ENCODE measurements at places on chromosomes 7 and 10.
A peak's percentile ranks its signal among the peaks of the same experiment; 100 is the strongest.

- no peak for DNase-seq
Measured at GRCh38 chr10:112883360-112884178, 66.5 kb upstream of the TCF7L2 start.

GRCh38 chr7:85471740-85472139 is 284.9 kb upstream of the SEMA3D start:
- no peak for DNase-seq

GRCh38 chr10:25483999-25484398 is 309.2 kb downstream of the GPR158 start:
- DNase-seq = no peak

- no peak for DNase-seq
Measured at GRCh38 chr10:128062331-128062880, 63.8 kb downstream of the MKI67 start.

GRCh38 chr10:132506711-132507408 is 30.7 kb upstream of the INPP5A start:
- DNase-seq = no peak

DNA sequence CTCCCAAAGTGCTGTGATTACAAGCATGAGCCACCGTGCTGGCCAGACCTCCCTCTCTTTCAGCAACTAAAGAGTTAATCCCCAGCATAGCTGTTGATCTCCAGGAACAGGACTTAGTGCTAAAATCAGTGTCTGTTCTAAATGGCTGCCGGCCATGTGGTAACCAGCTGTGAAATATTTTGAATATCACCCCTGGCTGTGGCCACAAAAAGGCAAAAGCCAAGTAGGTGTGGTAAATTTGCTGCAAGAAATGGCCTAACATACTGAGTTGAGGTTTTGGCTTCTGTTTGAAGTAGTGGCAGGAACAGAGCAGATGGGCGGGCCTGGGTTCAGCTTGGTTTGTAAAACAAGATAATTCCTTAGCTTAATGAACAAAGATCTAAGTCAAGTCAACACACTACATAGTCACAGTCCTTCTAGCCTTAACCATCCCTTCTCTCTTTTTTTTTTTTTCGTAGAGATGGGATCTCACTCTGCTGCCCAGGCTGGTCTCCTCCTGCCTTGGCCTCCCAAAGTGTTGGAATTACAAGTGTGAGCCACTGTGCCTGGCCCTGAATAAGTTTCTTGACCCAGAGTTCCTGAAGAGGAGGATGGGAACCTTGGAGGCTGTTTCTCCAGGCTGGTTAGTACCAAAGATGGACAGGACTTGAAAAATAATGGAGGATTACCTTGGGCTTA is 22.7 kb upstream of the AGFG2 start:
- DNase-seq = peak; percentile 35

DNA sequence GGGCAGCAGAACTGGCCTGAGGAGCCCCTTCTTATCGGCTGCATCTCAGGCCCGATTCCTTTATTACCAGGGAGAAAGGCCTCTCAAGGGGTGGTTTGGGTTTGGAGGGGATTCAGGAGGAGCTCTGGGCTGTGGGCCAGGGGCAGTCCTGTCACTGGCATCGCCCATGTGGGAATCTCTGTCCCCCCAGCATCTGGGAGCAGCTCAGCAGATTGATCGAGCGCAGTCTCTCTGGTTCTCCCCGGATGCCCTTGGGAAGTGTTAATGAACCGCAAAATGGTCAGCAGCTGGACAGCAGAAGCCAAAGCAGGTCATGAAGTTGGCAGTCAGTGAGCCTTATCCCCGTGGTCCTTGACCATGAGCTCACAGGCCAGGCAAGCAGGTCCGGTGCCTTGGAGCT is 104.4 kb upstream of the ANLN start:
- no peak for DNase-seq

GRCh38 chr10:13945390-13946208 is 358.8 kb downstream of the PRPF18 start:
- DNase-seq = no peak

- DNase-seq = no peak
Measured at GRCh38 chr10:79026806-79027146, 42.0 kb upstream of the ZMIZ1 start.

DNA sequence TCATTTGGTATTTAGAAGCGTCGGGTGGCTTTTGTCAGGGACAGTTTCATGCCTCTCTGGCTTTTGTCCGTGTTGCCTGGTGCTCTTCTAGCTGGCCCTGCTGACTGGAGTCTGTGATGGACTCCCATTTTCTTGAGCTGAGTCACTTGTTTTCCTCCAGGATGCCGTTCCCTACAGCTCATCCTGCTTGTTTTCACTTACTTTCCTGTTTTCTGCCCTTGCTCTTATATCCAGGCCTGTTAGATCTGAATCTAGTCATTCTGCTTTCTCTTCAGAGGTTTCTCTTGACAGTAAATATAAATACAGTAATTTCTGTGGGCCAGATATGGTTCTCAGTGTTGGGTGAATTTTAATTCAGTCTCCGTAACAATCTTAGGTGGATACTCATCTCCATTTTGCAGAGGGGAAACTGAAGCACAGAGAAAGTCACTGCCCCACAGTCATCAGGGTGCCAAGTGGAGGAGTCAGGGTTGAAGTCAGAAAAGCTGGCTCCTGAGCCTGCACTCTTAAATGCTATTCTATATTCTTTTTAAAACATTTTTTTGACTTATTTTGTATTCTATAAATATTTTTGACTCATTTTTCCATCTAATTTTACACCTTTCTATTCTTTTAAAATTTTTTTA is 85.4 kb downstream of the CCNY start:
- no peak for DNase-seq

- no peak for DNase-seq
Measured at GRCh38 chr7:40673285-40673684, 538.5 kb downstream of the SUGCT start.

GRCh38 chr7:2023877-2024566 is 208.7 kb downstream of the MAD1L1 start:
- no peak for DNase-seq

- DNase-seq = no peak
Measured at GRCh38 chr7:124457841-124458240, 307.8 kb downstream of the GPR37 start.

- no peak for DNase-seq
Measured at GRCh38 chr10:12636571-12636970, 287.2 kb downstream of the CAMK1D start.

GRCh38 chr7:132430041-132430855 is 146.0 kb downstream of the PLXNA4 start:
- no peak for DNase-seq

DNA sequence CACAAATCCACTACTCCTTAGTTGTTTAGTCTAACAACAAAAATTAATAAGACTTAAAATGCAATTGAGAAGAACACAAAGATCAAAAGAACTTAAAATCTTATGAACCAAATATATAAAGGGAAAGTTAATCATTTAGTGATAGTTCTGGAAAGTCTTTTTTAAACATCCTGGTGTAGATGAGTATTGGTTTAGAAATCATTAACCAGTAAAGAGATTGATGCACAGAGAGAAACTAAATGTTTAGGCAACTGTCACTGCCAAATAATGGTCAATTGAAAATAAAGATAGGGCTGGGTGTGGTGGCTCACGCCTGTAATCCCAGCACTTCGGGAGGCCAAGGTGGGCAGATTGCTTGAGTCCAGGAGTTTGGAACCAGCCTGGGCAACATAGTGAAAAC is 44.9 kb downstream of the SP8 start:
- DNase-seq = no peak

DNA sequence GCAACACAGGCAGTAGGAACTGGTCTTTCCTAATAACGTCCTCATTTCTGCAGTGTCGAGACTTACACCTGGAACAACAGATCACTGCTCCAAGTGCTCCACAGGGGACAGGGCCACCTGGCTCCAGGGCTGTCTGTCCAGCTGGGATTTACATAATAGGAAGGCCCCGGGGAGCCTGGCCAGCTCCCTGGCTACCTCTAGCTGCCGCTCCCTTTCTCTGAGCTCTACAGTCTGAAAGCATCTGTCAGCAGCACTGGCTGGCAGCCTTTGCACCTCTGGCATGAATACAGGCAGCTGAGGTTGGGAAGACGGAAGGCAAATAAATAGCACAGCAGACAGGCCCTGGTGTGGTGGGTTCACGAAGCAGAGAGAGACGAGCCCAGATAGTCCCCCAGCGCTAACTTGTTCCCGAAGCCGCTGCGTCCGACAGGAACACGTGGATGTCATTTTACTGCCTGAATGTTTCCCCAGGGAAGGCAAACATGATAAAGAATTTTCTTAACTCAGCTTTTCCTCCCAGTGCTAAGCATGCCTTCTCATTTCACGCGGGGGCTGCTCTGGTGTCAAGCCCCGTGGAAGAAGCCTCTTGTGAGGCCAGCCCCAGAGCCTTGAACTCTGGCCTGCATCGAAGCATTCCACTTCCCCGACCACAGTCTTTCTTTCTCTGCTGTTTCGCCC is 105.4 kb downstream of the ITIH5 start:
- DNase-seq = no peak

- no peak for DNase-seq
Measured at GRCh38 chr7:51255536-51256208, 60.9 kb downstream of the COBL start.

DNA sequence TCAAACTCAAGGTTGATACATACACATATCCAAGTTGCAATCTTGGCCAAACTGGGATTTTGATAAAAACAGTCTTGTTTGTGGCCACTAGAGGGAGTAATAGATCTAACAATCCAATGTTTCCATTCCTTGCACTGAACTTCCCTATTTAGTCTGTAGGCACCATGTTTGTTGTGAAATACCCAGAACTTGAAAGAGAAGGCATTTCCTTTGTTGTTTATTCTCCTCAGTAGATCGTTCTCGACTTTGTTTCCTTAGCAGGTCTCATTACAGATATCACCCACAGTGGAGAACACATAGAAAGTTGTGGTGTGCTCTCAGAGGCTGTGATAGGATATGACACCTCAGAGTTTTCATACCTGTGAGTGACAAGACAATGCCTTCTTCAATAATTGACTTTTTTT is 70.3 kb upstream of the MXI1 start:
- DNase-seq = no peak

DNA sequence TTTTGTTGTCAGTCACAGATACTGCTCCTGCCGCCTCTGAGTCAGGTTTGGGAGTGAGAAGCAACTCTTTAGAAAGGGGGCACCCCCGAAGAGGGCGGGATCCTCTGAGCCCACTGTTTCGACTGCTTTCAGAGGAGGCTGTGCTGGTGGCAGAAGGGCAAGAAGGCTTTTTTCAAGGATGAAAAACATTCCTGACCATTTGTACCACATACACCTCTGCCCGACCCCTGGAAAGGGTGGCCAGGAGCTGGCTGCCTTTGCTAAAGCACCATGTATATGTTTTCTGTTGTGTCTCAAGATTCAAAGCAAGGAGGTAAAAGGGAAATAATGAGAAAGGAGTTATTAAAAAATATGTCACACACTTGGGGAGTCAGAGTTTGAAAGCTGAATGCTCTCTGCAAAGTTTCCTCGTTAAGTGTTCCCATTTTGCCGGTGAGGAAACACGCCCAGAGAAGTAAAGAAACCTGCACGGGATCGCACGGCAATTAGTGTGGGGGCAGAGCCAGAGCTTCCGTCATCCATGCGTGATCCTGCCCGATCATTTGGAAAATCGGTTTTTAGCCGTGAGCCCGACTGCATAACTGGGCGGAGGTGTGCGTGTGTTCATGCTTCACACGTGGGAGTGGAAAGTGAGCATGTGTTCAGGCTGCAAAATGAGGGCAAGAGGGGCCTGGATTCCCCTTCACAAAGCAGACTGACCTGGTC is 163.2 kb downstream of the ADAM12 start:
- no peak for DNase-seq

- no peak for DNase-seq
Measured at GRCh38 chr7:15544050-15544449, 17.8 kb downstream of the AGMO start.

GRCh38 chr10:25824050-25824449 is 110.0 kb upstream of the MYO3A start:
- no peak for DNase-seq

GRCh38 chr7:44994877-44995554 is 5.0 kb upstream of the CCM2 start:
- no peak for DNase-seq

DNA sequence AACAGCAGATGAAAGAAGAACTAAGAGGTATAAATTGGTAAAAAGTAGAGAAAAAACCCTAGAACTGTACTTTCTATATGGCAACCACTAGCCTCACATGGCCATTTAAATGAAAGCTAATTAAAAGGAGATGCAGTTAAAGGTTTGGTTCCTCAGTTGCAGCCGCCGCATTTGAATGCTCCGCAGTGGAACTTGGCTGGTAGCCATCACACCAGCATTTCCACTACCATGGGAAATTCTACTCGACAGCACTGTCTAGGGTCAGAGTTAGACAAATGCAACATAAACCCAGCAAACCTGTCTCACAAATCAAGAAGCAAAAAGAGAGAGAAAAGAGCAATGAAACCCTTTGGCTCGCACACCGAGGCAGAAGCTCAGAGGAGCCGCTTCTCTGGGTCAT is 29.7 kb downstream of the VIPR2 start:
- DNase-seq = no peak

DNA sequence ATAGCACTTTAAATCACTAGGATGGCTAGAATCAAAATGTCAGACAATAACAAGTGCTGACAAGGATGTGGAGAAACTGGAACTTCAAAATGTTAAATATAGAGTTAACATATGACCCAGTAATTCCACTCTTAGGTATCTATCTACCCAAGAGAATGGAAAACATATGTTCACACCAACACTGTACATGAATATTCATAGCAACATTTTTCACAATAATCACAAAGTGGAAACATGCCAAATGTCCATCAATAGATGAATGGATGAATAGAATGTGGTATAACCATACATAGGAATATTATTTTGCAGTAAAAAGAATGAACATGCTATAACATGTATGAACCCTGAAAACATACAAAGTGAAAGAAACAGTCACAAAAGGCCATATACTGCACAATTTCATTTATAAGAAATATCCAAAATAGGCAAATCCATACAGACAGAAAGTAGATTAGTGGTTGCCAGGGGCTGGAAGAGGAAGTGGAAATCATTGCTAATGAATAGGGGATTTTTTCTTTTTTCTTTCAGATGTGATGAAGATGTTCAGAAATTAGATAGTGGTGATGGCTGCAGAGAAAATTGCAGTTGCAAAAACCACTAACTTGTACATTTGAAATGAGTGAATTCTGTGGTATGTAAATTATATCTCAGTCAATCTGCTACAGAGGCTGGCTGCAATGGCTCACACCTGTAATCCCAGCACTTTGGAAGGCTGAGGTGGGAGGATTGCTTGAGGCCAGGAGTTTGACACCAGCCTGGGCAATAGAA is 93.0 kb downstream of the CPVL start:
- no peak for DNase-seq

DNA sequence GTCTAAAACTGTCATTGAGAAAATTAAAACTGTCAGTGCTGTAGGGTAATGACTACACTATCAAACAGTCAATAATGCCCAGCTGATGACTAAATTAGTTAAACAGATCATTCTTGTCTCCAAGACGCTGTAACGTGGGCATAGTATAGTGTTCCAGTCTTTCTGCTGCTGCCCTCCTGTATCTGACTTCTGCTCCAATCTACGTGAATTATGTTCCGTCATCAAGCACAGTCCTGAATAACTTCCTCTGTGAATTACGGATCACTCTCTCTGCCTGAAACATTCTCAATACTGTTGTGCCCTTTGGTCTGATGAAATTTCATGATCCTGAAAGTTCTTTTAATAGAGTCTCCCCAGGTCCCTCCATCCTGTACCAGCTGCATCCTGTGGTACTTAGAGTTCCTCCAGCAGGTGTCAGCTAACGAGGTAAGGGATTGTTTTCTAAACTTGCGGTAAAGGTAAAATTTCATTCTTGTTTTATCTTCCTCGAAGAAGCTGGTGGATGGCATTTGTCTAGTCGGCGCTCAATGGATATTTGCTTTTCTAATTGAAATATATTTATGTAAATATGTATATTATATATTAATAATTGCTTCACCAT is 393.5 kb upstream of the ADARB2 start:
- no peak for DNase-seq
